ENCODE measurements at places on chromosomes 3 and 15. TPM values are rescaled to one million over a fixed set of nuclear protein-coding genes. Genes with fewer than 3 reads are reported as not detected.

The PLA2G4B gene
- 1.1 TPM for polyA plus RNA-seq

The MAP6D1 gene
- 2.8 TPM for polyA plus RNA-seq

The RASGRF1 gene
- not detected for polyA plus RNA-seq

The CHRFAM7A gene
- polyA plus RNA-seq, result not detected

The TPRG1 gene
- polyA plus RNA-seq, result not detected

The NPAP1 gene
- polyA plus RNA-seq, result not detected

The MBNL1 gene
- polyA plus RNA-seq, result 81.7 TPM

The ASB14 gene
- 0.15 TPM for polyA plus RNA-seq

The ACKR2 gene
- 0.32 TPM for polyA plus RNA-seq

The CAMK2N2 gene
- polyA plus RNA-seq, result 0.14 TPM

DNA sequence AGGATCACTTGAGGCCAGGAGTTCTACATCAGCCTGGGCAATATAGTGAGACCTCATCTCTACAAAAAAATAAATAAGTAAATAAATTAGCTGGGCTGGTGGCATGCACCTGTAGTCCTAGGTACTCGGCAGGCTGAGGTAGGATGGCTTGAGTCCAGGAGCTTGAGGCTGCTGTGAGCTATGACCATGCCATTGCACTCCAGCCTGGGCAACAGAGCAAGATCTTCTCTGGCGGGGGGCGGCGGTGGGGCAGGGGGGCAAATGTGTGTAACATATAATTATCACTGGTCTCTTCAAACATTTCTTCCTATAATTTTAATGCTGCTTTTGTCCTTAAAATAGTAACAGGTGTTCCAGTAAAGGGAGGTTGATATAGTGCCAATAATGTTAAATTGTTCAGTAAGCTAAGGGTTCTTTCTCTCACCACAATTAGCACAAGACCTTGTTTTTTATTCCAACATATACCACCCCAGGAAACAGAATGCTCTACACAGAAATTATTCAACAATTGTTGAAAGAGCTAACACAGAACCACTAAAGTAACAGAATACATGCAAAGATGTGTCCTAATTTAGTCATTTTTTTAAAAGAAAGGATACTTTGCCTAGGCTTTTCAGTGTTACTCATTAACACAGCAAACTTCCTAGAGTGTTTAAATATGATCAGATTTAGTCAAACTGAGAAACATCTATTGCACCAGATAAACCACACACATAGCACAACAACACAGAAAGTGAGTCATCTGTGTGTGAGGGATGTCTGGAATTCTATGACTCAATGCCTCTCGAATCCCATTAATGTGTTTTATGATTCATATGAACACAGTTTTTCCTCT lies 29.1 kb downstream of the ANKRD28 start:
- DNase-seq, result peak; percentile 97

DNA sequence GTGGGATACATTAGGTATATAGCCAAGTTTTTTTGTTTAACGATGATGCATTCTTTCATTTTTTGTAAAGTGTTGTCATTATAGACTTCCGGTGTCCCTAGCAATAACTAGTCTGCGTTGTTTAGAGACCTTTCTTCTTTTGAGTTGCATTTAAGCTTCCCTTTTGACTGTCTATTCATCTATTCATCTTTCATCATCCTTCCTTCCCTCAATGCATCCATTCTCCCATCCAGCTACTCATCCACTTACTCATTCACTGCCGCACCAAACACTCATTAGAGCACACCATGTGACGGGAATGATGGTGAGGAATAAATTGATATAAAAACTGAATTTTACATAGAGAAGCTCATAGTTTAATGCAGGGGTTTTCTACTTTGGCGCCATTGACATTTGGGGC lies 32.9 kb downstream of the OR4F15 start:
- no peak for DNase-seq

- peak; percentile 85 for DNase-seq
Observed at GRCh38 chr15:98518823-98519561, 129.3 kb upstream of the IGF1R start.

DNA sequence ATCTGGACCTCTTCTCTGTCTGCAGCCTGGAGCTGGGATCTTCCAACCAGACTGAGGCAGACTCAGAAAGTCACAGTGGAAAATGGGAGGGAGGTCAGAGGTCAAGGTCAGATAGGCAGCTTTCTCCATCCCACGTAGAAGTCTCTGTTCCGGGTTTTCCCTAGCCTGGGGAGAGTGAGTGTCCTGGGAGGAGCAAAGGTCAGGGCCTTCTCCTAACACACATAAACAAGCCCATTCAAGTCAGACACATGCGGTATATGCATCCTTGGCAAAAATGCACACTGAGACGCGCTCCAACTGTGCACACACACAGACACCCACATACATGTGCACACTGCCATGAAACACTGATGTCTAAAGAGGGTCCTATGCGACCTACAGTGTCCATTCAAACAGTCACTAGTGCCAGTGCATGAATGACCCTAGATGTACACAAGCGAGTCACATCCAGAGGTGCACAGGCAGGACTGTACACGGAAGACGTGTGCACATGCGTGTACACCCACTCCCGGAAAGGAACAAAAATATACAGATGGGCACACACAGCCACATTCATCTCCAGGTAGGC lies 681 bp downstream of the TWF2 start:
- peak; percentile 54 for DNase-seq

DNA sequence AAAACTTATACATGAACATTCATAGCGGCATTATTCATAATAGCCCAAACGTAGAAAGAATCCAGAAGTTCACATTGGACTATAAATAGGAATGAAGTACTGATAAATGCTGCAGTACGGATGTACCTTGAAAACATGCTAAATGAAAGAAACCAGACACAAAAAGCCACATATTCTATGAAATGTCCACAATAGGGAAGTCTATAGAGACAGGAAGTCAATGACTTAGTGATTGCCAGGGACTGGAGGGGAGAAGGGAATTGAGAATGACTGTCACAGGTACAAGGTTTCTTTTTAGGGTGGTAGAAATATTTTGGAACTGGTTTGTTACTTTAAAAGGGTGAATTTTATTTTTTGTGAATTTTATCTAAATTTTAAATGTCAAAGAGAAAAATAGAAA lies 71.4 kb upstream of the SKOR1 start:
- no peak for DNase-seq

GRCh38 chr3:4583416-4583815 lies 90.3 kb downstream of the ITPR1 start:
- no peak for DNase-seq

- peak; percentile 70 for DNase-seq
Observed at GRCh38 chr15:66595931-66596545, 30.2 kb upstream of the LCTL start.

GRCh38 chr3:136602818-136603217 lies 149.4 kb downstream of the STAG1 start:
- no peak for DNase-seq

DNA sequence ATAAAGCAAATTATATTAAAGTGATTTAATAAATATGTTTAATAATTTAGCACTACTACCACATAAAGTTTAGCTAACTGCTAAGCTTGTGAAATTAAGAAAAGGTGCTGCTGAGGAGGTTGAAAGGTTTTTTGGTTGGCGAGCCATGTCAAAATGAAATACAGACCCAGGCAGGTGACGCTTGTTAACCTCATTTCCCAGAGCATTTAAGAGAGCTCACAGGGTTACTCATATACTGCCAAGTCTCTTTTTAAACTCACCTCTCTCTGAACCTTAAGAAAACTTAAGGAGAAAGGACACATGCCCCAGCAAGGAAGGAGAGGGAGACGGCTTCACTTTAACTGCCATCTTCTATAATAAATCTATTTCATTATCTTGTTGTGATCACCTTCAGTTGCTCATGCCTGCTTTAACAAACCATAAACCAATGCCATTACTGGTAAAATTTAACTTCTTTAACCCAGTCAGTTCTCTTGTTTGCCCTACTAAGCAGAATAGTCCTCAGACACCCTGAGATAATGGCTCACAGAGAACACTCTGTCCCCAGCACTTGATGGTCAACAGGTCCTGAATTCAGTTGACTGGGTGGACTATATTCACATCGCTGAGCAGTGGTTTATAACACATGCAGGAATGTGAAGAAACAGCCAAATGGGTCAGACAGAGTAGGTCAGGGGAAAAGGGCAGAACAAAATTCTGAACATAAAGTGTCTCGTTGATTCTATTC lies 540.1 kb downstream of the UNC13C start:
- DNase-seq, result no peak

DNA sequence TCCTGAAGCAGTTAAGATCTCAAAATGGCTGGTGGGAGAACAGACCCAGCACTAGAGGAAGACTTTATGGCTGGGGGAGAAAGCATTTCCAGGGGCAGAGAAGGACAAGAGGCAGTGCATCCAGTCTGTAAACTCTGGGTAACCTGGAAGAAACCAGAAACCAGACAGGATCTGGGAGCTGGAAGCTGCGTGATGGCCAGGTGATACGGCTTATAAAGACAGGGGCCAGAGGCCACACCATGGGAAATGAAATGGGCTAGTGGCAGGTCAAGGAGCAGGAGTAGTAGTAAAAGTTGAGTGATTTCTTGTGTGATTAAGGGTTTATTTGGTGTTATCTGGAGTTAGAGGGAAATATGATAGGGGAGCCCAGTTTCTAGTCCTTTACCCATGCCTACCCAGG lies 144.7 kb upstream of the ARRDC4 start:
- no peak for DNase-seq

DNA sequence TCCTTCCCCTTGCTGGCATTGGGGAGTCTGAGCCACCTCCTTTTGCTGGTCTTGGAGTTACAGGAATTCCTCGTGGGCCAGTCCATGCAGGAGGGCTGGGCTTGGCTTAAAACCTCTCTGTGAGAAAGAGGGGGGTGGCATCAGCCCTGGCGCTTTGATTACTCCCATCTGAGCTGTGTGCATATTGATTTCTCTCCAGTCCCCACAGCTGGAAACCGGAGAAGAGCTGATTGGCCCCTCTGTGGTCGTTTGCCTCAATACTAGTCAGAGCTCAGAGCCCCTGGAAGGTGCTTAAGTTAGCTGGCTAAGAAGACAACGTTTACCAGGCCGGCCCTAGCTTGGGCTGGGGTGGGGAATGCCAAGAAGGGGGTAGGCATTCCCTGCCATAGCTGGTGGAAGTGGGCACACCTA lies 4.0 kb upstream of the RASGRF1 start:
- no peak for DNase-seq

DNA sequence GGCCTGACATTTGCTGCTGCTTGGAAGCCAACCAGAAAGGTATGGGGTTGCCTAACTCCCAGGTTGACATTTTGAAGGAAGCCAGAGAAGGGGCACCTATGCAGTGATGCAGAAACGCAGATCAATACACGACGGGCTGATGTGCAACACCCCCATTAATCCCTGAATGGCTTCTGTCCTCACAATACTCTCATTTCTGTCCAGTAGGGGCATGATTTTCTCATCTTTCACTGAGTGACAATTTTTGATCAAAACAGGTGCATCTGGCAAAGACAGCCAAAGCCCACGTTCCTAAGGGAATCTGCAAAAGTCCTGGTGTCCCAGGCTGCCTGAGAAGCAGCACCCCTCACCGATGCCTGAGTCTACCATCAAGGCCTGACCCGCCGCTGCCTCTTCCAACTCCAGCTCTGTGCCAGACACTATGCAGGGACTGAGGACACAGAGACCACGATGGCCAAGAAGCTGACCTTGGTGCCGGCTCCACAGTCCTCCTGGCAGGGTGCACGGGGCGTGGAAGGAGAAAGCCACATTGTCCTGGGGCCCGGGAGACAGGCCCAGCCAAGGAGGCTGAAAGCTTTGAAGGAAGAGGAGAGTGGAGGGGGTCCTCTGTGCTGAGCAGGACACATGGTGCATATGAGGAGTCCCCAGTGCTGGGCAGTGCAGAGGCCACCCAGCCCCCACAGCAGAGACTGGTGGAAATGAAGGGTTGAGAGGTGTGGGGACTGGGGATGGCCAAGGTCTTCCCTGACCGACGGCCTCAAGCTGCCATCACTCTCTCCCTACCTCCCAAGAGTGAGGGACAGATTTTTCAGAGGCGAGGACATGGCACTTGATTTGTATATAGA lies 159.6 kb downstream of the NUP210 start:
- no peak for DNase-seq

- DNase-seq, result peak; percentile 84
Observed at GRCh38 chr3:48435774-48436476, 4.0 kb downstream of the CCDC51 start.

- no peak for DNase-seq
Observed at GRCh38 chr15:76344893-76345582, 8.5 kb downstream of the ISL2 start.

DNA sequence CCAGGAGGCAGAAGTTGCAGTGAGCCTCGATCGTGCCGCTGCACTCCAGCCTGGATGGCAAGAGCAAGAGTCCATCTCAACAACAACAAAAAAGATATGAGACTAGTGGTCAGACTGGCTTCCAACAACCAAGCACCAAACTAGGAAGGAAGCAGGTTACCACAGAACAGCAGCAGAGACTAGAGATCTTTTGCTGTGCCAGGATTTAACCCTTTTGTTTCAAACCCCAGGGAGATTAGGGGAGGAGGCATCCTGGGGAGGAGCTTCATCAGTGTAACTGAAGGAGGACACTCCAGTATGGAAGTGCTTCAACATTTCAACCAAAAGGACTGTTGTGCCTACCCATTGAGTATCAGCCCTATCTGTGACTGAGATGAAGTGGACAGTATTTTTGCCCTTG lies 240.3 kb downstream of the ZIC1 start:
- no peak for DNase-seq

DNA sequence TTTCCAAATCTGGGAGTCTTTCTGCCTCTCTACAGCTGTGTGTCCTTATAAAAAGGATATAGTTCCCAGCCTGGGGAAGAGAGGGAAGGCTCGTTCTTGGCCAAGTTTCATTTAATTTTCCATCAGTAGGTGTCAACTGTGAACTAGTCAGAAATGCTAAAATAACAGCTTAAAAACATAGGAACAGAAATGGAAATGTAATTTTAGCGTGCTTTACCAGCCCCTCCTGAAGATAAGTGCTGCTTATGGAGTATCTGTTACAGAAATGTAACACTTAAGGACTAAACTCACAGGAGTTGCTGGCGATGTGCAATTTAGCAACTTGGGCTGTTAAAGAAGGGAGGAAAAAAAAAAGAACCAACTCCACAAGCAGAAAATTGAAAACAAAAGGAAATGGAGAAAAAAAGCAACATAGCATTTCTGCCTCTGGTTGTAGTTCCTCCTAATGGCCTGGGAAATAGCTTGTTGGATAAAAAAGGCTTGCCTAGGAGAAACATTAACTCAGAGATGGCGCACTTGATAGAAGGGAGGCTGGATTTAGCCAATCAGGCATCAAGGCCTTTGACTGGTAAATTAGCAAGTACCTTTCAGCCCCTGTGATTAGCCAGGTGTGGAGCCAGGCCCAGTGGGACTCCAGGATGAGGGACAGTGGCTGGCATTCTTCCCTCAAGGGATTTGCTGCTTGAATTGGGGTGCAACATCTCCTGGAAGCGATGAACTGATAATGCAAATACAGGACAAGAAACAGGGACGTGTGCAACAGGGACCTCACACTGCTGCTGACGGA lies 84.3 kb downstream of the RPLP1 start:
- DNase-seq, result no peak

DNA sequence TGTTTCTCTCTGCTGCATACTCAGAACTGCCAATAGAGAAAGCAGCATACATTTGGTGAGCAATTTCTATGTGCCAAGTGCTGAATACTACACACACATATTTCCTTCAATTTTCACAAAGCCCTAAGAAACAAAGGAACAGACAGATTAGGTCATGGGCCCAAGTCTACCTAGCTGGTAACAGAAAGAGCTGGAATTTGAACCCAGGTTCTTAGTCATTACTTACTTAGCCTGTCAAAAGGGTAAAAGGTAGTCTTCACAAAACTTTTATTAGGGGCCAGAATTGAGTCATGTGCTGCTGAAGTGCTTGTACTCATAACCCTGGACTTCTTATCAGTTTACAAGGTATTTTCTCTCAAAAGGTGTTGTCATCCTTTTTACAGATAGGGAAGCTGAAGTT lies 10.4 kb upstream of the ABHD17C start:
- no peak for DNase-seq
